ENCODE measurements at places on chromosomes 2 and 18.

GRCh38 chr2:85549826-85550225 is 10.9 kb downstream of the MAT2A start:
- DNase-seq: no peak

DNA sequence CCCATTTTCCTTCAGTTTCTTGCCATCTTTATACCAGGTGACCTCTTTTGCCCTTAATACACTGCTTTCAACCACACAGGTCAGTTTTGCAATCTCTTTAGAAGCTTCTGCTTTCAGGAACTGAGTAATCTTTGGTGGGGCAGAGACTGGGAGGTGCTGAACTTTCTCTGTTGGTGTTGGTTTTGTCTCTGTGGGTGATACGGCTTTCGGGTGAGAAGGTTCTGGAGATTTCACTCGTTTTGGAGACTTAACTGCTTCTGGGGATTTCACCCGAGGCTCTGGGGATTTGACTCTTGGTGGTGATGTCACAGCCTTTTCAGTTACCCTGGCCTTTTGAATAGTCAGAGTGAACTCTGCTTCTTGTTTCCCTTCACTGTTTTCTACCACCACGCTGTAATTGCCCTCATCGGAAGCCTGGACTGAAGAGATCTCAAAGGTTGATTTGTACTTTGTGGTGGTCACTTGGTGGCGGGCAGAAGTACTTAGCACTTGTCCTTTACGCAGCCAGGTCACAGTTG is 50.4 kb downstream of the PLEKHA3 start:
- peak; percentile 32 for DNase-seq

DNA sequence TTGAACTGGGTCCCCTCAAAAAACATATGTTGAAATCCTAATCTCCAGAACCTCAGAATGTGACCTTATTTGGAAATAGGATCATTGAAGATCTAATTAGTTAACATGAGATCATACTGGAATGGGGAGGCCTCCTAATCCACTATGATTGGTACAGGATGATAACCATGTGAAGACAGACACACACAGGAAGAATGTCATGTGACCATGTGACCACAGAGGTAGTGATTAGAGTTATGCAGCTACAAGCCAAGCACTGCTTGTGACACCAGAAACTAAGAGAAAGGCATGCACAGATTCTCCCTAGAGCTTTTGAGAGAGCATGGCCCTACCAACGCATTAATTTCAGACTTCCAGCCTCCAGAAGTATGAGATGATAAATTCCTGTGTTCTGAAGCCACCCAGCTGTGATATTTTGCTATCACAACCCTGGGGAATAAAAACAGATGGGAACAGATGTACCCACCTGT is 47.0 kb upstream of the TGIF1 start:
- no peak for DNase-seq

GRCh38 chr2:141595316-141595920 is 535.4 kb downstream of the LRP1B start:
- DNase-seq: no peak

- no peak for DNase-seq
Observed at GRCh38 chr2:29039718-29040480, 34.4 kb downstream of the PCARE start.

DNA sequence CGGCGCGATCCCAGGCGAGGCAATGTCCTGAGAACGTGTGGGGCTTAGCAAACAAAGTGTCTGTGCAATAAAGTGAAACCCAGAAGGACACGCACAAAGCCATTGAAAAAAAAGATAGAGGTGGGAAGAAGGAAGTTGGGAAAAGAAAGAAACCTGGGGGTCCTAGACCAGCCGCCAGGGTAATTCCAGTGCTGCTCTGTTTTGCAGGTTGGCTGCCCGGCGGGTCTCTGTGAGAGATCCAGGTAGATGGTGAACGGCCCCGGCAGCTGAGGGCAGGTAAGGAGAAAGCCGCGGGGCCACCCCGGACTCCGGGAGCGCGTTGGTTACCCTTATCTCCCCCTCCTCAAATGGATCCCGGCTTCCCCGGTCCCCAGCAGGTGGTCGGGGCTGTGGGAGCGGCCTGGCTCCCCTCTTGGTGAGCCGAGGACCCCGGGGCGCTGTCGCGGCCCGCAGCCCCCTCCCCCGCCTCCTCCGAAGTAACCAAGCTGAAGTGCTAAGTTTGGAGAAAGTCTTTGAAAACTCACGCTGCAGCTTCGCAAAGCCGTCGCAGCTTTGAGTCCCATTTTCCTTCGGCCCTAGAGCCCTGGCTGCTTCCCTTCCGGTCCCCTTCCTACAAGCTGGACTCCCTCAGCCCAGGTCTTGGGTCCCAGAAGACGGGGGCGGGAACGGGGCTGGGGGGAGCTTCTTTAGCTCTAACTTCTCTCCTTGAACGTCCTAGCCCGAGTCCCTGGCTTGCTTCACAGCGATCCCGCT is 588 bp downstream of the OTX1 start:
- DNase-seq: no peak

DNA sequence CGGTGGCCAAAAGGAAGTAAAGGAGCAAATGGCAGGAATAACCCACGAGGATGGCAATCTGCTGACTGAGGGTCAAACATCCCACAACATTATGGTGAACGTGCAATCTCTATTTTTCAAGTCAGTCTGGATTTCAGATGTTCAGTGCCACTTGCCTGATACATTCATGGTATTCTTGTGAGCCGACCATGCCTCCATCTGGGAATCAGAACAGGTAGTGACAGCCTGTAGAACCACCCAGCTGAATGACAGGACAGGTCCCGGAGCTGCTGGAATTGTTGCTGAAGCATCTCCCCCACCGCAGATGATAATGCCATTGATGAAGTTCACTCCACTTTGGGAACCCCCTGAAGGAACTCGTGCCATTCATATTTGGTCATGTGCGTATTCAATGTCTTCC is 123.2 kb downstream of the CAPN13 start:
- DNase-seq: no peak
